Ammon's horn (tissue), 1 donor: ENCODE measurements at places on chromosomes 13 and 19.
A peak's percentile ranks its signal among the peaks of the same experiment; 100 is the strongest.

DNA sequence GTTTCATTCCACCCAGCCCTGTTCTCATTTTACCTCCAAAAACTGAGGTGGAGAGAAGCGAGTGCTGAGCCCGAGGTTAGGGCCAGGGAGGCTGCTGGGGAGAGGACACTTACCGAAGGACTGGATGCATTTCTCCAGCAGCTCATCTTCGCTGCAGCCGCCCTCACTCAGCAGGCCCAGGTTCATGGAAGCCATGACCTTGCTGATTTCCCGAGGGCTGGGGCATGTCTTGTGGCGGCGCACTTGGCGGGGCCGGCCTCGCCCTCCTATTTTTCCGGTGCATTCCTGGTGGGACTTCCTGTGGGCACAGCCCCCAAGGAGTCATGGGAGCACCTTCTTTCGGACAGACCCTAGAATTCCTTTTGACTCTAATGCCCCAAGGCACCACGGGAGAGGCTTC is 4.2 kb downstream of the RASGRP4 start:
- DNase-seq = no peak

GRCh38 chr13:80400164-80400864 is 59.4 kb upstream of the SPRY2 start:
- DNase-seq = no peak

- DNase-seq = no peak
Measured at GRCh38 chr19:52949422-52949821, 13.3 kb downstream of the ZNF816 start.

DNA sequence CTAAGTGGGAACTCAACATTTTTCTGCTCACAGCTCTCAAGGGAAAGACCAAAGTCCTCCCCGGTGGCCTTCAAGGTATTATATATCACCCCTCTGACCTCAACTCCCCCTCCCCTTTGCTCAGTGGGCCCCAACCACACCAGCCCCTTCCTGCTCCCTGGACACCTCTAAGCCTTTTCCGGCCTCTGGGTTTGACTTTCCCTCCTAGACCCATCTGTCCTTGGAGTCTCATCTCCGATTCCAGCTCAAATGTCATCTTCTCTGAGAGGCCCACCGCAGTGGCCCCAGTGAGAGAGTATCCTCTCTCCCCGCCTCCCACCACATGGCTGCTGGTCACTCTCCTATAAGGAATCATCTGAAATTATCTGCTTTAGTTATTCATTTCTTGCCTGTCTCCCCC is 941 bp upstream of the UHRF1 start:
- DNase-seq = no peak

DNA sequence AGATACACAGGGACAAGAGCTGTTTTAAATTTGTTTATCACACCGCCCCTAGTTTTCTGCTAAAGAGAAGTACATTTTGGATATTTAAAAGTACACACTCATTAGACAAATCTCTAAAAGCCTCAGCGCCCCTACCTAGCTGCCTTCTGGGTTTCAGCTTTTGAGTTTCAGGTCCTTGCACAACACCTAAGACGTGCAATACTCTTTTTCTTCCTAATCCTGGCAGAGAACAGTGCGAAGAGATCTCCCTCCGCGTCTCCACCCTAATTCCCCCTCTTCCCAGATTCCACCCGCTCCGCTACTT is 421 bp upstream of the KLF5 start:
- no peak for DNase-seq

GRCh38 chr19:10846500-10847202 is 1.6 kb upstream of the C19orf38 start:
- no peak for DNase-seq

DNA sequence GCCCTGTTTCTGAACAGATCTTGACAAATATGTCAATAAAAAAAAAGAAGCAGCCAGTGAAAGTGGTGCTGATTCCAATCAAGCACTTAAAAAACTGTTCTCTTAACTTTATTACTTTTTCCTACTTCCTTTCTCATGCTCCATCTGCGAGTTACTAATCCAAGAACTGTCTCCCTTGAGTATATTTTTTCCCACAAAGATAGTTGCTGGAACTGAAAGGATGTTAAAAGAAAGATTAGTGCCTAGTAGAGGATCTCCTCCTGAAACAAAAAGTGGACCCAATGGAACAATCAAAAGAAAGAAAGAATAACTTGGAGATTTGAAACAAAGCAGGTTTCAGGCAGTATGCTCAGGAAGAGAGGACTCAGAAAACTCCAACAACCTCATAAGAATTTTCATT is 1034.8 kb downstream of the PCDH17 start:
- no peak for DNase-seq

DNA sequence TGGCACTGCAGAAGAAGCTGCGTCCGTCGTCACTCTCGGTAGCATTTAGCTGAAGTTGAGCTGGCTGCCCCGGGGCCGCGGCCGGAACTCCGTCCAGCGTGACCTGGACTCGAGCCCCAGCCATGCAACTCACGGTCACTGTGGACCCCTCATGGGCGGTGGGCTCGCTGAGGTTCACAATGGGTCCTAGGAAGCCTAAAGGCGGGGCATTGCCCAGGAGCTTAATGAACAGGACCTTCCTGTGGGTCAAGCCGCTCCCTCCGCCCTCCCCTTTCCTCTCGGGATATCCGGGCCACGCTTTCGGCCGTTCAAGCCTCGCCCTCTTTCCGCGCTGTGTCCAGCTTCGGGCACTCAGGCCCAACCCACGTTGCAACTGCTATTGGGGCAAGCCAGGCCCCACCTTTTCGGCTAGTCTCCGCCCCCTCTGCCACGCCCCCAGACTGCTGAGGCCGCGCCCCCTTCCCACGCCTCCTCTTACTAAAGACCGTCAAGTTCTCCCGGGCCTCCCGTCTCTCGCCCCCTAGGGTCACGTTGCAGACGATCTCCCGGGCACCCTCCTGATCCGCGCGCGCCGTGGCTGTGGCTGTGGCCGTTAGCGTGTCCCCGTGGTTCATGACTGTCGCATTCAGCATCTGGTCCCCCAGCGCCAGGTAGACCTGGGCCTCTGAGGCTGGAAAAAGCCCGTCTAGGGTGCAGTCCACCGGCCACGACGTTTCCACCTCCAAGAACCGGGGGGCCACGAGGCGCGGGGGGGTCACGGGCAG is 1.4 kb upstream of the RAVER1 start:
- peak; percentile 86 for DNase-seq

DNA sequence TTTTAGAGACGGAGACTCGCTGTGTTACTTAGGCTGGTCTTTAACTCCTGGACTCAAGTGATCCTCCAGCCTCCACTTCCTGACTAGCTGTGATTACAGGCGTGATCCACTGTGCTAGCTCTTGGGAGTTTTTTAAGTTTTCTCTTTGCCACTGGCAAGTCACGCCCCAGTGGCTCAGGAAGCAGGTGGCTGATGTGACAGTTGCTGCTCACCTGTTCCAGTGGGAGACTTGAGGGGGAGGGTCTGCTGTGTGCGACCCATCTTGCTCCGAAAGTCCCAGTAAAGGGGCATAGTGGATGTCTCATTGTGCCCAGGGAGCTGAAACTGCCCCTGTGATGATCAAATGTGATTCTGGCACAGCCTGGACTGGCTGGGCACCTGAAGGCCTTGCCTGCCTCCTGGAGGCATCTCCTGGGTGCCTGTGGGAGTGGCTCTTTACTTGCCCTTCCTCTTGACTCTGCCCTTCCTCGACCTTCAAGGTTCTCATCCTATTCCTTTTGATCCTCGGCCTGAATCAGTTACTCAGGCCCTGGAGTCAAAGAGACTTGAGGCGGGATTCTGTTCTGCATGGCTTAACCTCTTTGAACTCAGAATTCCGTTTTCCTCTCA is 7.8 kb downstream of the SMARCA4 start:
- no peak for DNase-seq

DNA sequence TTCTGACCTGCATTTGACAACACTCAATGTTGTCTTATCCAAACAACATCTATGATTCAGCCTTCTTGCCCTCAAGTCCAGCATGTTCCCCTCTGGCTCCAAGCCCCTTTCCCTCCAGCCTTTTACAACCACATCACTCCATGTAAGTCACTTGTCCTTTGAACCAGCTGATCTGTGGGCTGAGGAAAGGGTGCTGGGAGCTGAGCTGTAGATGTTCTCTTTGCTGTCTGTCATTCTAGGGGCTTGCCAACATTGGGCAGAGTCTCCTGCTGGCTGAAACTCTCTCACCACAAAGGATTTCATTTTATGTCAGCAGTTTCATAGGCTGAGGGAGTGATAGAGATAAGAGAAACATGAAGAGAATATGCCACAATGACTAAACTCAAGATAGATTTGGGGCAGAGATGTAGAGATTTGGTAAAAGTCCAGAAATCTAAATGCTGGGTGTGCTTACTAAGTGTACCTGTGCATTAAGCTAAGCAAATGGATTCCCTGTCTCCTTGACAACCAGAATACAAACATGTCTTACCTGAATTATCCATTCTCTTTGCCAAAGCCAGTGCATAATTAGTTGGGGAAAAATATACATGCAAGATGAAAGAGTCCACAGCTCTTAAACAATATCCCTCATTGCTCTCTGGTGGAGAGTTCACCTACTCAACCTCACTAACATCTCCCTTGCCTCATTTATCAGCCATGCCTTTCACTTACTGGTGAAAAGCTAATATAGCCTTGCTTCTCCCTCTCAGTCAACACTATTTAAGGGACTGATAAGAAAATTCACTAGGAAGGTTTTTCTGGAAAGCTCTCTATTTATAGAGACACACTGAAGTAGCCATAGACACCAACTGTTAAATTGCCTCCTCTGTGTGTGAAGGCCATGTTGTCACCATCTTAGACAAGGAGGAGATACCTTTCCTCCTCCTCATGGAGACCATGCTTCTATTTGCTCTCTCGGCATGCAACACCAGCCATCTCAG is 175.5 kb upstream of the SERP2 start:
- DNase-seq = no peak

GRCh38 chr13:27267596-27267995 is 3.0 kb upstream of the RASL11A start:
- DNase-seq = no peak

- peak; percentile 94 for DNase-seq
Measured at GRCh38 chr13:98977568-98978265, at the start of gene DOCK9. DOCK9 (minus strand) TSS chr13:98978064; CDS start chr13:98977909, 155 bp downstream.

DNA sequence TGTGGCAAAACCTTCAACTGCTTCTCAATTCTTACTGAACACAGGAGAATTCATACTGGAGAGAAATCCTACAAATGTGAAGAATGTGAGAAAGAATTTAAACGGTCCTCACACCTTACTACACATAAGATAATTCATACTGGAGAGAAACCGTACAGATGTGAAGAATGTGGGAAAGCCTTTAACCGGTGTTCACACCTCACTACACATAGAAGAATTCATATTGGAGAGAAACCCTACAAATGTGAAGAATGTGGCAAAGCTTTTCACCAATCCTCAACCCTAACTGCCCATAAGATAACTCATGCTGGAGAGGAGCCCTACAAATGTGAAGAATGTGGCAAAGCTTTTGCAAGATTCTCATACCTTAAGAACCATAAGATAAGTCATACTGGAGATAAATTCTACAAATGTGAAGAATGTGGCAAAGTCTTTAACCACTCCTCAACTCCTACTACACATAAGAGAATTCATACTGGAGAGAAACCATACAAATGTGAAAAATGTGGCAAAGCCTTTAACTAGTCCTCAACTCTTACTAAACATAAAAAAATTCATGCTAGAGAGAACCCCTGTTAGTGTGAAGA is 111.7 kb downstream of the ZNF100 start:
- DNase-seq = no peak

DNA sequence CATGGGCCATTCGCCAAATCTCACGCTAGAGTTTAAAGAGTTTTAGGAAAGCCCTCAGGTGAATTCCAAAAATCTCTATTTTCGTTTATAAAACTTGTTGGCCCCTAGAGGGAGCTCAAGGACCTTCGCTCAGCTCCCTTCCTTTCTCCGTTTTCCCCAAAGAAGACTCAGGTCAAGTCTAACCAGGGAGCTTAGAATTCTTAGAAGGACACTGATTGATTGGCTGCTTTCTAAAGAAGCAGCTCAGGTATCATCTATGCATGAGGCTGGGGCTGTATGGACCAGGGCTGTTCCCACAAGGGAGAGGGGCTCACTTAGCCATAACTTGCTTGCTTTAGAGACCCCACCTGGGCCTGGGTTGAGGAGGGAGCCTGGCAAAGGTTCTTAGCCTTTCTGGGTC is 20.5 kb downstream of the DZIP1 start:
- peak; percentile 61 for DNase-seq

GRCh38 chr19:24173882-24174281 is 86.9 kb downstream of the ZNF254 start:
- no peak for DNase-seq

DNA sequence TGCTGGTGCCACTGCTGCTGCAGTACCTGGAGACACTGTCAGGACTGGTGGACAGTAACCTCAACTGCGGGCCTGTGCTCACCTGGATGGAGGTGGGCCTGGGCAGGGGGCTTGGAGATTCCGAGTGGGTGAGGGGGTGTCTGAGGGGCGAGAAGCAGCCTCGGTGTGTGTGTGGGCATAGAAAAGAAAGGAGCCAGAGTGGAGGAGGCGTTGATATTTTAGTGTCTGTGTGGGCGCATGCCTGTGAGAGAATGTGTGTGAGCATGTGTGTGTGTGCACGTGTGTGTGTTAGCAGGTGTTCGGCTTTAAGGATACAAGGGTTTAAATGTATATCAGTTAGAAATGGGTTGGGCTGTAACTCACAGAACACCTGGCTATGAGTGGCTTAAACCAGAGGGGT is 3.7 kb downstream of the ARHGAP33 start:
- DNase-seq = no peak

DNA sequence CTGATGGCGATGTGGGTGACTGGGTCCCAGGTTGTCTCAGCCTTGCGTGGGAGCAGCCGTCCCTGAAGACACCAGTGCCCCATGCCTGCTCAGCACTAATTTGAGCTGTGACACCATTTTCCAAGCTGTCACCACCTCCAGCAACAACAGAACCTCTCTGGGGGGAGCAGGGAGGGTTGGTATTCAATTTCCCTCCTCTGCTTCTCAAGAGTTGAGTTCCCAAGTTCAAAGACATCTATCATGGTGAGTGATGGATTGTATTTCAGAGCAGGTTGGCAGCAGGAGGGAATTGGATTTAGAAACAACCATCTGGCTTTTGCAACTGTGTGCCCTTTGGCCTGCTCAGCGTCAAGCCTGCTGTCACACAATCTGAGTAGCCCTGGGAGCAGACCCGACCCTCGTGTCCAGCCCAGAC is 46.9 kb upstream of the UQCRFS1 start:
- no peak for DNase-seq

GRCh38 chr19:42255766-42256745 is 1.1 kb upstream of the ERF start:
- DNase-seq = no peak

DNA sequence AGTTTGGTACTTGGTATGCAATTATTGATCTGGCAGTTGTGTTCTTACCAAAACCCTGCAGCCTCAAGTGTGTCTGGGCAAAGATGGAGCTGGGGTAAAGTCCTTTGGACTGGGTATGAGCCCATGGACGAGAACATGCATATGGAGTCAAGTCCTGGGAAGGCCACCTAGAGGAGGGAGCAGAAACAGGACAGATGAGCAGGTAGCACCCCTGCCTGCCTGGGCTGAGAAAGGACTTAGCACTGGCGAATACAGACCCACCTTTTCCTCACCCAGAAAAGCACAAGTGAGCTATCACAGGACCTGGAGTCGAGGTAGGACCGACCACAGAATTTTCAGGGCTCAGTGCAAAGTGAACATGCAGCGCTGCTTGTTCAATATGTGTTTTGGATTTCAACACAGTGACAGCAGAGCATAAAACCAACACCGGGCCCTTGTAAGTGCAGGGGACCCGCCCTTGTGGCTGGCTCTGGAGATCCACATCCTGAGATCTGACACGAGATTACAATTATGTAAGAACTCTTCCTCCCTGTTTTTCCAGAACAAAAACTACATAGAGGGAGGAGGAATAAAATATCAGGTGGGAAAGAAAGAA is 25.9 kb downstream of the IGFL2 start:
- DNase-seq = no peak

- DNase-seq = no peak
Measured at GRCh38 chr13:30477346-30478195, 11.8 kb upstream of the HMGB1 start.

GRCh38 chr19:41694831-41695635 is 7.0 kb upstream of the CEACAM7 start:
- no peak for DNase-seq
